ENCODE measurements at places on chromosomes 1 and 21.
A peak's percentile ranks its signal among the peaks of the same experiment; 100 is the strongest.

DNA sequence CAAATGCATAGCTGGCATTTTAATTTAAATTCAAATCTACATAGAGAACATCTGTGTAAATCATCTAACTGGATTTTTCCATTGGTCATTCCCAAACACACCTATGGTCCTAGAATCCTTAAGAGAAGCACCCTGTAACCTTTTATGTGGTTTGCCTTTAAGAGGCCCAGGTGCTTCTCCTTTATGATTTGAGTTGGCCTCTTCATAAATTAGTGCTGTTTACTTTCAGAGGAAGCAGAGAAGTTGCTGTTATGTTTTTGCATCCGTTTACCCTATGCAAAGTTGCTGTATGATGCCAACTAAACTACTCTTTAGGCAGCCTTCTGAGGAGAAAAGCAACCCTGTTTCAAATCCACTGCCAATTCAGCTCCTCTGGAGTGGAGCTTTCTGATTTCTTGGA is 193.8 kb downstream of the HS2ST1 start:
- no peak for DNase-seq

DNA sequence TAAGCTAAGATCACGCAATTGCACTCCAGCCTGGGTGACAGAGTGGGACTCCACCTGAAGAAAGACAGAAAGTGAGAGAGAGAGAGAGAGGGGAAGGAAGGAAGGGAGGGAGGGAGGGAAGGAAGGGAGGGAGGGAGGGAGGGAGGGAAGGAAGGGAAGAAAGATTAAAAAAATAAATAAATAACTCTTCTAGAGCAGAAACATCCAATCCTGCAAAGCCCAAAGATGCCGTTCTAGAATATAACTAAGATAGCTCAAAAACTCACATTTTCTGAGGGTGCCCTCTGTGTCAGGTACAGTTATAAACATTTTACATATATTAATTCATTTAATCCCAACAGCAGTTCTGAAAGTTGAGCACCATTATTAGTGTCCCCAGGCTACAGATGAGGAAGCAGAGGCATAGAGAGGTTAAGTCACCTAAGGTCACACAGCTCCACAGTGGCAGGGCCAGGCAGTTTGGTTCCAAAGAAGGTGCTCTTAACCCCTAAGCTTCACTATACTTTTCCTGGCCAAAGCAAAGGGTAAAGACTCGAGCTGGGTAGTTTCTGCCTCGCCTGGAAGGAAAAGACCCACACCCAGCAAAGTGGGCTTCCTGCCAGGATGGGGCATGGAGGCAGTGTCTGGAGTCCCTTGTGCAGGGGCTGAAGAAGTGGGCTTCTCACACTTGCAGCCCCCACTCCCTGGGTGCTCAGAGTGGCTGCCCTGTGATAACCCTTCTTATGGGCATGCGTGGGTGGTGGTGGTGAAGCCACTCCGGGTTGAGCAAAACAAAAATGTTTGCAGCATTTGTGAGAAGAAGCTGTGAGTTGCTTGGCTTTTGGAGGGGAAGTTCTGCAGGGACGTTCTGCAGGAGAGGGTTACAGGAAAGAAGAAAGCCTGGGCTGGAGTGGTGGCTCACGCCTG is 7.9 kb upstream of the PIK3CD start:
- no peak for DNase-seq

- DNase-seq = no peak
Measured at GRCh38 chr1:91541918-91542533, 41.4 kb downstream of the CDC7 start.

DNA sequence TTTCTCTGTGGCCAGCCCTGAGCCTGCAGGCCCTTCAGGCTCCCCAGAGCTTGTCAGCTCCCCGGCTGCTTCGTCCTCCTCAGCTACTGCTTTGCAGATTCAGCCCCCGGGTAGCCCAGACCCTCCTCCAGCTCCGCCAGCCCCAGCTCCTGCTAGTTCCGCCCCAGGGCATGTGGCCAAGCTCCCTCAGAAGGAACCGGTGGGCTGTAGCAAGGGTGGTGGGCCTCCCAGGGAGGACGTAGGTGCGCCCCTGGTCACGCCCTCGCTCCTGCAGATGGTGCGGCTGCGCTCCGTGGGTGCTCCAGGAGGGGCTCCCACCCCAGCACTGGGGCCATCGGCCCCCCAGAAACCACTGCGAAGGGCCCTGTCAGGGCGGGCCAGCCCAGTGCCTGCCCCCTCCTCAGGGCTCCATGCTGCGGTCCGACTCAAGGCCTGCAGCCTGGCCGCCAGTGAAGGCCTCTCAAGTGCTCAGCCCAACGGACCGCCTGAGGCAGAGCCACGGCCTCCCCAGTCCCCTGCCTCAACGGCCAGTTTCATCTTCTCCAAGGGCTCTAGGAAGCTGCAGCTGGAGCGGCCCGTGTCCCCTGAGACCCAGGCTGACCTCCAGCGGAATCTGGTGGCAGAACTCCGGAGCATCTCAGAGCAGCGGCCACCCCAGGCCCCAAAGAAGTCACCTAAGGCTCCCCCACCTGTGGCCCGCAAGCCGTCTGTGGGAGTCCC is 45.4 kb downstream of the YARS1 start:
- DNase-seq = no peak

DNA sequence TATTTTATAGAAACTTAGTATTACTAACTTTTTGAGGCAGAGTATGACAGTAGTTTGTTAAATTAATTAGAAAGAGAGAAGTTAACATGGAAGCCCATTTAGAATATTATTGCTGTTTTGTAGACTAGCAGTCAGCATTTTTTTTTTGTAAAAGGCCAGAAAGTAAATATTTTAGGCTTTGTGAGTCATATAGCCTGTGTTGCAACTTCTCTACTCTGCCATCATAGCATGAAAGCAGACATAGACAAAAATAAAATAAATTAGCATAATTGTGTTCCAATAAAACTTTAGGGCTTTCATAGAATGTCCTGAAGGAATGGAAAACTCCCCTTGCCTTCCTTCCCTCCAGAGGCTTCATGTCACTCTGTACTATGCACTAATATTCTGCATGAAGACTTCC is 12.3 kb upstream of the RGS4 start:
- no peak for DNase-seq

GRCh38 chr21:37273440-37273839 is 6.3 kb upstream of the VPS26C start:
- no peak for DNase-seq

- no peak for DNase-seq
Measured at GRCh38 chr1:111878091-111878490, 111.4 kb downstream of the KCND3 start.

DNA sequence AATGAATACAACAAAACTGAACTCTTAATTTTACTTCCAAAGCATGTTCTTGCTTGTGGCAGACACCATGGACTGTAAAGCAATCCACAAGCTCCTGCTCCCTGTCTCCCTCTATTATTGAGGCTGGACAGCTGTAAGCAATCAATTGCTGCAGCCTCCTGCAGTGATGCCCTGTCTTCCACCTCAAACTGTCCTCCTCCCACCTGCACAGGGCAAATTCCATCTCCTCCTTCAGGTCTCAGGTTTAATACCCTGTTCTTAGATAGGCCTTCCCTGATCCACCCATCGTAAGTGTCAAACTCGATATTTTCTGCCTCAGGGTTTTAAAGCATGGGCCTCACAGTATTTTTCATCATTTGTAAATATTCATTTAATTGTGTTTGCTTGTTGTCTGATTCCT is 81.8 kb downstream of the LYST start:
- DNase-seq = no peak

- no peak for DNase-seq
Measured at GRCh38 chr1:184910691-184911091, 63.6 kb downstream of the NIBAN1 start.

DNA sequence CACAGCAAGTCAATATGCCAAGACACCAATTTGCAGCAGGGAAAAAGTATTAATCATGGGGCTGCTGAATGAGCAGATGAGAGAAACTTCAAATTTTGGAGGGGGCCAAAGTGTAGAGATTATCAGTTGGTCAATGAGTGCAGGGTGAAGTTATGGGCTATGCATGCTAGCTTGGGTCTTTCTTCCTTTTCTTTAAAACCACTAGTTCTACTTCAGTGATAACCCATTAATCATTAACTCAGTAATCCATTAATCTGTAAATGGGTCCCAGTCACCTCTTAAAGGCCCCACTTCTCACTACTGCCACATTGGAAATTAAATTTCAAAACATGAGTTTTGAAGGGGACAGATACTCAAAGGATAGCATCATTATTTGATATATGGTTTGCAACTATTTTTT is 688.6 kb upstream of the ADGRL4 start:
- DNase-seq = no peak

DNA sequence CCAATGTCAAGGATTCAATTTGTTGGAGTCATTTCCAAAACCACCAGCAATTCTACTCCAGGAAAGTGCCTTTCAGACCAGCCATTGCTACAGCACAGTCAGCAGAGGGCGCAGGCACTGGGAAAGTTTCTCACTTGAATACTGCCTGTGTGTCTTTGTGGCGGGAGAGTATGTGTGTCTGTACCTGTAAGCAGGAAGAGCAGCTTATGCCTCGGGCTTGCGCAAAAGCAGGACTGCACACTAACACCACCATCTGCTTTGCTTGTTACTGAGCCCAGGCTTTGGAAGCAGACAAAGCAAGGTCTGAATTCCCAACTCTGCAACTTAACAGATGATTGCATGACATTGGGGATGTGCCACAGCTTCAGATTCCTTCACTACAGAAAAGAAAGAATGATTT is 7.0 kb upstream of the CTSE start:
- DNase-seq = peak; percentile 61

- no peak for DNase-seq
Measured at GRCh38 chr21:42583477-42584295, 69.7 kb upstream of the PDE9A start.

DNA sequence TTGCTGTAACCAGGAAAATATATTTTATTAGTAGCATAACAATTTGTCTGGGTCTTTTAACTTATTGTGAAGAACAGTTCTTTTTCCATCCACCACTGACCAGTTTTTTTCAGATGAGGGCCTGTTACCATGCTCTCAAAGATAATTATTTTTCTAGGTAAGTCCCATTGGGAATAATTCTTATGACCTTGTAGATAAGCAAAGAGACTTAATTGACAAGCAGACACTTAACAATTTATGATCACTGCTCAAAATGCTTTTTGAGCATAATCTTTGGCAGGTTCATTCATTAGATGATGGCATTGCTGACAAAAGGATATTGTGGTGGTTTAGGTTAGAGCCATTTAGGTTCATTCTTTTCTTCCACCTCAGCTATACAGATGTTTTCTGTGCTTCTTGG is 6.6 kb downstream of the SNX27 start:
- DNase-seq = no peak

DNA sequence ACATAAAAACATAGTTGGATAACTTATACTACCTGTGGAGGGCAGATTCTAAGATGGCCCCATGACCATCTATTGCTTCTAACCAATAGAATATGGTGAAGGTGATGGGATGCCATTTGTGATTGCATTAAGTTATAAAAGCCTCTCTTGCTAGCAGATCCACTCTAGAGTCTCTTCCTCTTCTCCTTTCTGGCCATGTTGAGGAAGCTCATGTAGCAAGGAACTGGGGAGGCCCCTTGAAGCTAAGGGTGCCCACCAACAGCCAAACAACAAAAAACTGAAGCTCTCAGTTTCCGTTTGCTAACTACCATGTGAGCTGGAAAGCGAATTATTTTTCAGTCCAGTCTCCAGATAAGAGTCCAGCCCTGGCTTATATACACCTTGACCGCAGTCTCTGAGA is 16.0 kb upstream of the AGO1 start:
- no peak for DNase-seq

- DNase-seq = no peak
Measured at GRCh38 chr1:45796946-45797345, 6.5 kb upstream of the MAST2 start.

- DNase-seq = peak; percentile 96
Measured at GRCh38 chr1:150268705-150269403, at the start of gene APH1A. Gene APH1A, minus strand, starts transcription at chr1:150269016. Its CDS starts 206 bp downstream, at chr1:150268810.

DNA sequence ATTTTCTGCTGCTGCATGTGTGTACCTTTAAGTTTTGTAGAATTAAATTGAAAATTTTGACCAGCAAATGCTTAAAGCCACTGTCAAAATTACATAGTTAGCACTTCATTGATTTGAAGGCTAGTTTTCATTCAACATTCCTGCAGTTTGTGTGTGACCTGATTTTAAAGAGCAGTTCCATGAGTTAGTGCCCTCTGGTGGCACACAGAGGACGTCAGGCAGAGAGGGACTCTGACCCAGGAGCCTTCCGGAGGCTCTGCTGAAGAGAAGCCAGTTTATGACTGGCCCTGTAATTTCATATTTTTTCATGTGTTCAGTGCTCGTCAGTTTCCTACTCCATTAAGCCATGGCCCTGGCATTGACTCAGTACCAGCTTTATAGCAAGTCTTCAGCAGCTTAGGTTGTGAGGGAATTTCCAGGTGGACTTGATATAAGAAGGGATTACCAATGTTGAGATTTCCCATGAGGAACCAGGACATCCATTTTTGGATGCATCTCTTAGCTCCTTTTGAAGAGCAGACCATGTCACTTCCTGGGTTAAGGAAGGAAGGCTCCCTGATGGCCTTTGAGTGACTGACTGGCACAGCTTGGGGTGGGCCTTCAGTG is 104.7 kb downstream of the CAMTA1 start:
- DNase-seq = peak; percentile 45

- no peak for DNase-seq
Measured at GRCh38 chr1:24294228-24294672, 24.9 kb upstream of the GRHL3 start.

GRCh38 chr1:222877854-222878253 is 63.0 kb downstream of the DISP1 start:
- no peak for DNase-seq

All from CD4-positive, alpha-beta T cell treated with Interleukin-2 at 100 ng/mL for 4 hours (primary cell).